ENCODE measurements at places on chromosomes 6 and 20.

- DNase-seq, result no peak
Observed at GRCh38 chr20:57809661-57810172, 99.9 kb upstream of the PMEPA1 start.

- DNase-seq, result peak; percentile 26
Observed at GRCh38 chr6:25181923-25182322, 97.3 kb upstream of the CARMIL1 start.

DNA sequence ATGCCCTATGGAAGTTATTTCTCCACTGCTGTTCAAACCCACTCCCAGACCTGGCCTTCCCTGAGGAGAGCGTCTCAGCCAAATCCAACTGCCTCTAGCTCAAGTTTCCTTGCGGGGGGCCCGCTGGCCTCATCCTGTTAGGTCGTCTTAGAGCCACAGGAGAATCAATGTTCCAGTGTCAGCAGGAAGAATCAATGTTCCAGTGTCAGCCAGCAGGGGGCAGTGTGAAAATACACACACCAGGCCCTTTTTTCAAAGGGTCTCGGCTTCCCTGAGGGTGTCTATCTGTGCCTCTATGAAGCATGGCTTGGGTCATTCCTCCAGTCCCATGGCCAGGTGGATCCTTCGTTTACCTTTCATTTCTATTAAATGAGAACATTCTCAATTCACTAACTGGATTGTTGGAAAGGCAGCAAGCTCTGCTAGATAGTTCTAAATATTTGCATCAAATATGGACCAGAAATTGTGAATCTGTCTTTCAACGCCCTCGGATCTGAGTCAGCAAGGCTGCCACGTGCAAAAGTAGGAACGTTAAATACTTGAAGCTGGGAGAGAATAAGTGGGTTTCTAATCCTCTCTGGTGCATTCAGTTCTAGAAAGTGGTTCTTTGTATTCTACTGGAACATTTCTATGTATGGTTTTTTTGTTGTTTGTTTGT, 19.2 kb downstream of the PRND start:
- peak; percentile 51 for DNase-seq

GRCh38 chr6:111254004-111254778, 166.9 kb downstream of the SLC16A10 start:
- DNase-seq, result no peak

GRCh38 chr20:10622657-10623418, 51.0 kb downstream of the JAG1 start:
- DNase-seq, result peak; percentile 77

- DNase-seq, result no peak
Observed at GRCh38 chr20:5586720-5587119, 163.5 kb upstream of the SHLD1 start.

GRCh38 chr6:154981079-154981870, 13.8 kb upstream of the TIAM2 start:
- DNase-seq, result no peak

- DNase-seq, result no peak
Observed at GRCh38 chr6:160428818-160429619, 80.8 kb downstream of the SLC22A3 start.

DNA sequence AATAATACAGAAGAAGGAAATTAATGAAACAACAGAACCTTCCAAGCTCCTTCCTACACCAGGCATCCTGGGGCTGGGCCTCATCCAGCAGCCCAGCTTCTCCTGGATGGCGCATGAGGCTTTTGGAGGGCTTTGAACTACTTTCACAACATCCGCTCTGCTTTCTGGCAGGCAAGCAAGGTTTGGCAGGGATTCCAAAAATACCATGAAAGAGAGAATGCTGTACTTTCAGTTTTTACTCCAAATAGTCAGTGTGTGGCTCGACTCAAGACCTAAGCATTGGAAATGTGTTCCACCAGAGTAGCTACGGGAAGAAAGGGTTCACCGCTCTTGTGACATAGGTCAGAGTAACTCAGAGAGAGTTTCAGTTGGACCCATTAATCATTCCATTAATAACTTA, 125.4 kb downstream of the OPRM1 start:
- peak; percentile 94 for DNase-seq

GRCh38 chr20:57724610-57725405, 15.0 kb upstream of the PMEPA1 start:
- DNase-seq, result no peak

All from fibroblast of pulmonary artery (primary cell).